ENCODE measurements at places on chromosomes 4 and X.
A peak's percentile ranks its signal among the peaks of the same experiment; 100 is the strongest.

GRCh38 chr4:124066595-124066994 lies 645.9 kb downstream of the ANKRD50 start:
- DNase-seq, result no peak

- no peak for DNase-seq
Observed at GRCh38 chrX:130987241-130987640, 70.9 kb upstream of the ARHGAP36 start.

GRCh38 chrX:18886344-18887161 lies 97.4 kb downstream of the PHKA2 start:
- peak; percentile 28 for DNase-seq

GRCh38 chr4:6657242-6658208 lies 17.0 kb downstream of the MRFAP1 start:
- no peak for DNase-seq

DNA sequence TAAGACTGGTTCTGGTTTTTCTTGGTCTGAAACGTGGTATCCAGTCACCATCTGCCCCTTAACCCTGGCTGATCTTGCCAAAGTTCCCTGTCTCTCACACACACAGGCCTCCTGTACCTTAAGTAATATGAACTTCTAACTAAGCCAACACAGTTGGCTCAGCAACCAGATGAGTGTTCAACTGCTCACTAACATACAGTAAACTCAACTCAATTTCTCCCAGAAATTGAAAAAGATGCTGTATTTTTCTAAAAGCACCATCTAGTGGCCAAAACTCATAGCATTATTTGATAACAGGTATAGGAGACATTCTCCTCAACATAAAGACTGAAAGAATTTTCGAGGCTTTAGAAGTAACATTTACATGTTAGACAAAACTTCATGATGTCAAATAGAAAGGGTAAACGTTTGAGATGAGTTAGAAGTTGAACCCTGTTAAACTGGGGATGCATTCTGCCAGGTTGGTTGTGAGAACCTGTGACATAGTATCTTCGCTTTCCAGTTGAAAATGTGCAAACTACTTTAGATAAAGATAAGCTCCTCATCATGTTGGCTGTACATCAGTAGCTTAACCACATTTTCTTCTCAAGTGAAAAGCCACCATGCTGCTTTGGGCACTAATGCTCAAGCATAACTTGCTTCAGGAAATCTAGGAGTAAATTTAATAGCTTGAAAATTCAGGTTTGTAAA lies 31.2 kb downstream of the CCNI start:
- DNase-seq, result peak; percentile 61

GRCh38 chr4:159946983-159947615 lies 844.2 kb downstream of the RAPGEF2 start:
- peak; percentile 67 for DNase-seq

Data from amniotic epithelial cell (primary cell).